ENCODE measurements at places on chromosomes 4 and X.

- no peak for DNase-seq
Observed at GRCh38 chr4:70768301-70768948, 46.7 kb downstream of the RUFY3 start.

GRCh38 chr4:59161249-59161648 lies 2038.9 kb upstream of the ADGRL3 start:
- no peak for DNase-seq

DNA sequence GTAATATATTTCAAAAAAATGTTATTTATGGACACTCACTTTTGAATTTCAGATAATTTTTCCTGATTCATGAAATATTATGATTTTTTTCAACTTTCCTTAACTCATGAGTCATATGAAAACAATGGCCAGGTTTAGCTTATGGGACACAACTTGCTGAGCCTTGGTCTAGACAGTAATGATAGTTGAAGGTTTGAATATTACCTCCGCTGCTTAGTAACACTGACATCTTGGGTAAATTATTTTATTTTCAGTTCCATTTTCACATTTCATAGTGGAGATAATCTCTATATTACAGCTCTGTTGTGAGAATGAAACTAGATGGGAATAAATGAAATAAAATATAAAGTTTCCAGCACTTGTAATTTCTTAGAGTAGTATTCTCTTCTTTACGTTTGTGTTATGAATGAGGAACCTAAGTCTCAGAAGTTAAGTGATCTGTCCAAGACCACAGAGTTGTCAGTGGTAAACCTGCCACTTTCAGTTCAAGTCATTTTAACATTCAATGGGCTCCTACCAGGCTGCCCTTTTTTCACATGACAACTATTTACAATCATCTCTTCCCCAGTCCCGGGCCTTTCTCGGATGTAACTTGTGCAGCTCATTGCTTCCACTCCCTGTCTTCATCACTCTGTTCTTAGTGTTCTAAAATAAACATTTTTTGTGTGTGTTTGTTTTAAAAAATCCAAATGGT lies 46.8 kb upstream of the GC start:
- DNase-seq = no peak

DNA sequence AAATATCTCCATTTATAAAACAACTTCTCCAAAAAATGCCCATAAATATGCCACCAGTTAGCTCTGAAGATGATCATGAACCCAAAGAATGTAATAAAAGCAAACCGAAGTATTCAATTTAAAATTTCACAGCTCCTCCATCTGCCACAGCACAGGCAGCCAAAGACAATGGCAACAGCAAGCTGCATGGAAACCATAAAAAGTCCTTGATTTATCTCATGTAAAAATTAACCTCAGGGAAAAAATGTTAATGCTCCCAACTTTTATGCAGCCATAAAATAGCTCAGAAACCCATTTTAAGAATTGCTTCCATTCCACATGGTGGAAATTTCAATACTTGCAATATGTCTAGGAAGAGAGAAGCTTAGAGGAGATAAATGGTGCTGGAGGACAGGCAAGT lies 132.3 kb upstream of the ARHGEF9 start:
- no peak for DNase-seq

GRCh38 chr4:32022071-32022470 lies 1301.9 kb downstream of the PCDH7 start:
- DNase-seq = no peak

DNA sequence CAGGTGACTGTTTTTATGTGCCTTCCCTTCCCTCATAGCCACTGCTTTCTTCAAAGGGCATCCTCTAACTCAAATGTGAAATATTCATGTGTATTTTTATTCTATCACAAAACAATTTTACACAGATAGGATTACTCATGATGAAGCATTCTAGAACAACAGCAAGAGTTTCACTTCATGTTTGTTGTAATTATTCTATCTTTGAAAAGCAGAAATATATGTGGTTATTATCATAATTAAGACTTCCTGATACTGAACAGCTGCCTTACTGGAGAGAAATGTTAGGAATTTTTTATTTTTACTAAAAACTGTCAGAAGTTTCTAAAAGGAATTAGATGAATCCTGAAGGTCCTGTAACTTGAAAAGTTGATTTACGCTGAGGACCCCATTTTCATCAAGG lies 229.1 kb downstream of the PALLD start:
- DNase-seq = no peak

DNA sequence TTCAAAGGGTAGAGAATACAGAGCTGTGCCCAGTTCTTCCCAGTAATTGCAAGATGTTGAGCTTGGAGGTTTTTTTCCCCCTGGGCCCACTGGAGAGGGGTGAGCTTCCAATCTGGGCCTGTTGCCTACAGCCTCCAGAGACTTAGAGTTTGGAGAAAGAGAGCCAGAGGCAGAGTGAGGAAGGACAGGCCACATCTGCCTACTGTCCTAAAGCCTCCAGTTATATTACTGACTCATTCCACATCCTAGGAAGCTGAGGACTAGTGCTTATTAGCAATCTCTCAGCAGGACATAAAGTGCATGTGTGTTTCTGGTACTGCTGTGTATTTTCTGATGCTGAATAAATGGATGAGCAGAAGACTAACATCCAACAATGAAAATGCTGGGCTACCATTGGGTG lies 181.0 kb upstream of the MAMLD1 start:
- DNase-seq = no peak

- no peak for DNase-seq
Observed at GRCh38 chr4:37715889-37716402, 29.8 kb upstream of the RELL1 start.

- DNase-seq = no peak
Observed at GRCh38 chr4:145056325-145057130, 41.5 kb downstream of the ANAPC10 start.

GRCh38 chrX:114050075-114050796 lies 533.6 kb upstream of the HTR2C start:
- no peak for DNase-seq

GRCh38 chr4:78687818-78688217 lies 88.3 kb upstream of the BMP2K start:
- DNase-seq = no peak

Measured in frontal cortex (tissue), 4 donors.